ENCODE measurements at places on chromosomes 11 and 22.

- no peak for DNase-seq
These were observed 83.6 kb upstream of the CRTAM start for GRCh38 chr11:122754553-122755322.

- DNase-seq: no peak
These were observed 1417.4 kb downstream of the TBC1D22A start for GRCh38 chr22:48179571-48180546.

- DNase-seq: no peak
These were observed 28.1 kb downstream of the RRAS2 start for GRCh38 chr11:14330881-14331280.

DNA sequence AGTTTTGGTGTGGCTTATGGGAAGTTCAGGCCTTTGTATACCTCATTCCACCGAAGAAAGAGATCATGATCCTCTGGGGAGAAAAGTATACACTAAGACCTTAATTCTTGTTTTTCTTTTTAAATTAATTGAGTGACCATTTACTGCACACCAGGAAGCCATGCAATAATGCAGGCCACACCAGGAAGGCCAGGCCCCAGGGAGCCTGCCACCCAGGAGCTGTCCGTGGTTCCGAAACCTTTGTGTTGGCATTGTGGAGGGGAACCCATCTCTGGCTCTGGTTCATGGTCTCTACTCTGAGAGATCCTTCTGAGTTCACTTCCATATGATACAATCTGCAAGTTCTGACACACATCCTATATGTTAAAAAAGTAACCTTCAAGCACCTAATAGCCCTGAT is 291.8 kb downstream of the MIAT start:
- no peak for DNase-seq

- peak; percentile 28 for DNase-seq
These were observed 830 bp downstream of the ACAT1 start for GRCh38 chr11:108122166-108122628.

DNA sequence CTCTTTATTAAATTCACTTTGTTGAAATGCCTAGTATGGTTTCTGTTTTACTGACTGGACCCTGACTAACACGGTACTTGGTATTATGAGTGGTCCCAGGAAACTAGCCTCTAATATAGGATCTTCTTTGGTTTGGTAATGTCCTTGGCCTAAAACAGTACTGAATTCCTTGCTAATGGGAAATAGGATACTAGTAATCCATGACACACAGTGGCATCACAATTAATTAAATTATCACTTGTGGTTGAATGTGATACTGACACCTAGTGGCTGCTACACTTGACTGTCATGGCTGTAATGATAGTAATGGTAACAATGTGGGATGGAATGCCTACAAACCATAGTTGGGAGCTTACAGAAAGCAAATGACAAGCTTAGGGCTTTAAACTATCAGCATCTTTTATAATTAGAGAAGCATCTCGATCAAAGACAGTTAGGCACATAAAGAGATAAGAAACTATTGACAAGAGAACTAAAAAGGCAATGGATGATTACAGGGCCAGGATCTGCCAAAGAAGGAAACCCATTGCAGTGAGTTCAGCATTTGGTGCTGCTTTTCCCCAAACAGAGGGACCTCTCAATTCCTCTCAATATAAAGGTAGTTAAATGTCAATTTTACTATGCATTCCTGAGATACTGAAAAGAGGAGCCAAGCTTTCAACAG is 8.6 kb downstream of the DNHD1 start:
- DNase-seq: peak; percentile 32

GRCh38 chr22:33105501-33105911 is 47.3 kb upstream of the SYN3 start:
- DNase-seq: no peak

- DNase-seq: no peak
These were observed 9.9 kb downstream of the NUMA1 start for GRCh38 chr11:72070491-72070890.

DNA sequence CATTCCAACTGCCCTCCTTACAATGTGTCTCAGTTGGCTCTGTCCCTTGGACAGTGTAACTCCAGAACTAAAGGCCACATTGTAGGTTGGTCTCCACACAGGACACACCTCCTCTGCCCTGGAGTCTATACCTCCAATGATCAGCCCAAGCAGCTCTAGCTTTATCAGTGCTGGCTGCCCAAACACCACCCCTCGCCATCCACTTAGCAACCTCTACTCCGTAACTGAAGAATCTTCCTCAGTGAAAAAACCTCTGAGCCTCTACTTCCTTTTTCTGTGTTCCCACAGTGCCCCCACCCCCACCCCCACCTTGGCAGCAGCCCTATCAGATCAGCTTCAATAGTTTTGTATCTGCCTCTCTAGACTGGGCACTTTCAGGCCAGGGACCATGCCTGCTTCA is 33.4 kb downstream of the SERPINH1 start:
- DNase-seq: no peak

GRCh38 chr11:97895572-97895971 is 1125.2 kb upstream of the CNTN5 start:
- no peak for DNase-seq

- no peak for DNase-seq
These were observed 12.3 kb downstream of the MS4A6A start for GRCh38 chr11:60170566-60170965.

- no peak for DNase-seq
These were observed 6.4 kb upstream of the CCKBR start for GRCh38 chr11:6253197-6253596.

- DNase-seq: no peak
These were observed 269.4 kb downstream of the DDX10 start for GRCh38 chr11:108934289-108934688.

GRCh38 chr22:47250995-47251765 is 488.7 kb downstream of the TBC1D22A start:
- no peak for DNase-seq

- DNase-seq: no peak
These were observed 19.6 kb downstream of the APOL4 start for GRCh38 chr22:36182056-36182455.

GRCh38 chr11:30818721-30819120 is 232.6 kb upstream of the MPPED2 start:
- no peak for DNase-seq

- DNase-seq: no peak
These were observed 669.9 kb downstream of the BRD1 start for GRCh38 chr22:49157529-49158339.

DNA sequence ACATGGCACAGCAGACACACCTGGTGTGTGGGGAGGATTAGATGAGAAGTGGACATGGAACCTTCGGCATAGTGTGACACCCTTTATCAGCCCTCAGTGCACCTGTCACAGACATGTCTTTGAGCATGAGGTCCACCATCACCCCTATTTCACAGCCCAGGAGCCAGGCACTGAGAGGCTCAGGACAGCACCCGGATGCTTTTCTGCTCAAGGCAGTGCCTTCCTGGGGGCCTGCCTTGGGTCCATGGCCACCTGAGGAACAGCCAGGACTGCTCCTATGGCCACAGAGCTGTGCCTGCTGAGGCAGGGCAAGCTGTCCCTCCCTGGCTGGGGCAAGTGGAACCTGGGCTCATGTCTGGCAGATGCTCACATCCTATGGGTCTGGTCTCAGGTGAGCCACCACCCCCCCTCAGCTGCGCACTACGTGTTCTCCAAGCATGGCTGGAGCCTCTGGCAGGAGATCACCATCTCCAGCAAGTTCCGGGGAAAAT is 75.8 kb downstream of the MORC2 start:
- peak; percentile 8 for DNase-seq

- no peak for DNase-seq
These were observed 1.6 kb upstream of the IRF7 start for GRCh38 chr11:617199-617911.

- DNase-seq: no peak
These were observed 24.1 kb downstream of the ADAMTS15 start for GRCh38 chr11:130472434-130472961.

DNA sequence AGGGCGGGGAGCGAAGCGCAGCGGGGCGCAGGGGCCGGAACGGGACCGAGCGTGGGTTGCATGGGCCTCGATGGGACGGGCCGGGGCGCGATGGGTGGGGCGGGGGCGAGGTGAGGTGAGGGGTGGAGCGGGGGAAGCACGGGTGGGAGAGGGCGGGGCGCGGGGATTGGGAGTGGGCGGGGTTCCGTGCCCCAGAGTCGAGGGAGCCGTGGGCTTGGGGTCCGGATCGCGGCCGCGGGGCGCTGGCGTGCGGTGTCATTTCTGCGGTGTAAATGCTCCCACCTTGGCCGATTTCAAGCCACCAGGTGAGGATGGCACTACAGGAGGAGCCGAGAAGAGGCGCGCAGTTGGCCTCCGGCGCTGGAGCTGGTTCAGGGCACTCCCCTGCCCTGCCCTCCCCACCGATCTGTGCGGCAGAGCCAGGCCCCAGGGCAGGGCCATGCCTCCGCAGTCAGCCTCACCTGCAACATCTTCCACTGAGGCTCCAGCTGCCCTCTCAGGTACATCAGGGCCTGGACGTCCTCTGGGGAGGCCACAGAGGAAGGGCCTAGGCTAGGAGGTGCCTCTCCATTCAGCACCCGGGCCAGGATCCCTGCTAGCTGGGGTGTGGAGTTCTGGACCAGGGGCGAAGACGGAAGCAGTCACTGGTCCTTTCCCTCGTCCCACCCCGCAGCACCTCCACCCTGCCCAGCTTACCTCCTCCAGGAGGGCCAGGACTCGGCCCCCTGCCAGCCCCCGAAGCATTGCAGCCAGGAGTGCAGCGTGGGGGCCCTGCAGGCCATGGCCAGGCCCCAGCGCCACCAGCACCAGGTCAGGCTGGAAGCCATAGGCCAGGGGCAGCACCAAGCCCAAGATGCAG is 620 bp upstream of the TUBGCP6 start:
- DNase-seq: no peak

GRCh38 chr11:1932105-1932480 is 12.6 kb downstream of the TNNT3 start:
- no peak for DNase-seq

- DNase-seq: no peak
These were observed 35.0 kb downstream of the DNAJC24 start for GRCh38 chr11:31404614-31405013.

GRCh38 chr11:10838083-10838482 is 19.8 kb downstream of the ZBED5 start:
- DNase-seq: no peak

DNA sequence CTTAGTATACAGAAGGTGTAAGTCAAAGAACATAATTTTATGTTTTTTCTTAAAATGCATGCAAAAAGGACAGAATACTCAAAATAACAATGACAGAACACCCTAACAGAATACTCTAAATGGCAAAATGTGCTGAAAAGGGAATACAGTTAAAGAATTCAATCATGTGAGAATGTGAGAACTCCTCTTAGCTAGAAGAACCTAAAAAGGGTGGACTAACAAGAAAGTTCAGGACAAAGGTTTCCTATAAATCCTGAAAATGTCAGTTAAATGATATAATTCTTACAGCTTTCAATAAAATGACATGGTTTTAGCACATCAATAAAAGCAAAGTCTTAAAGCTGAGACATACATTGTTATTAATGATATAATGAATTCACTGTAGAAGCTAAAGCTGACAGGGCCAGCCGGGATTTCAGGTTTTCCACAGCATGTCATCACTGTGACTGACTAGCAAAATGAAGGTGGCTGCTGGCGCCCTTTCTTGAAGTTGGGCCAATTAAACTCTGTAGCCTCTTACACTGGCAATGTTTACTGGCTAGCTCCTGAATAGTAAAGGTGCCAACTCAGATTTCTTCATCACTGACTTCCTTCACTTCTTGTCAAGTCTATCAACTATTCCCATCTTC is 244.4 kb downstream of the TTC28 start:
- DNase-seq: no peak

- no peak for DNase-seq
These were observed 17.0 kb downstream of the HMGXB4 start for GRCh38 chr22:35274154-35274871.

- peak; percentile 95 for DNase-seq
These were observed 16.0 kb upstream of the FTH1 start for GRCh38 chr11:61983419-61983818.

DNA sequence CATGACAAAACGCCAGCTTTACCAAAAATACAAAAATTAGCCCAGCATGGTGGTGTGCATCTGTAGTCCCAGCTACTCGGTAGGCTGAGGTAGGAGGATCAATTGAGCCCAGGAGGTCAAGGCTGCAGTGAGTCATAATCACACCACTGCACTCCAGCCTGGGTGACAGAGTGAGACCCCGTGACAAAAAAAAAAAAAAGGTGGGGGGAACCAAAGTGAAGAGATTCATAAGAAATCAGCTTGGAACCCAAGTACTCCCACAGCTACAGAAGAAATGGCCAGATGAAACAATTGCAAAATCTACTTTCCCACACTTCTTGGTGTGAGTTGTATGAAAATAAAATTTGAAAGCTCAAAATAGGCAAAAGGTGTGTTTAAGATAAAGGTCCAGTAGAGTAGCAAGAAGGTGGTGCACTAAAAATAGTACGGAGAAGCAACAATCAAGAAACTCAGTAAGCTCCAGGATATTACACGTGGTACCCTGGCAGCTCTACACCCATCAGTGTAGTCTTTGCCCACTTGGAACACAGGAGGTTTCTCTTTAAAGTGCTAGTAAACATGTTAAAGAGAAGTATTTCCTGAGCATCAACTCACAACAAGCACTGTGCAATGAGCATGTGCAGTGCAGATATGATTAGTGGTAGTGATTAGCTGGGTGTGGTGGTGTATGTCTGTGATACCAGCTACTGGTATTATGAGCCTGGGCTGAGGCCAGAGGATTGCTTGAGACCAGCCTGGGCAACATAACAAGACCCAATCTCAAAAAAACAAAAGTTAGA is 5.3 kb downstream of the HARBI1 start:
- no peak for DNase-seq

GRCh38 chr22:49329636-49330035 is 498.0 kb downstream of the BRD1 start:
- no peak for DNase-seq

- DNase-seq: no peak
These were observed 452.0 kb downstream of the JRKL start for GRCh38 chr11:96841792-96842191.

DNA sequence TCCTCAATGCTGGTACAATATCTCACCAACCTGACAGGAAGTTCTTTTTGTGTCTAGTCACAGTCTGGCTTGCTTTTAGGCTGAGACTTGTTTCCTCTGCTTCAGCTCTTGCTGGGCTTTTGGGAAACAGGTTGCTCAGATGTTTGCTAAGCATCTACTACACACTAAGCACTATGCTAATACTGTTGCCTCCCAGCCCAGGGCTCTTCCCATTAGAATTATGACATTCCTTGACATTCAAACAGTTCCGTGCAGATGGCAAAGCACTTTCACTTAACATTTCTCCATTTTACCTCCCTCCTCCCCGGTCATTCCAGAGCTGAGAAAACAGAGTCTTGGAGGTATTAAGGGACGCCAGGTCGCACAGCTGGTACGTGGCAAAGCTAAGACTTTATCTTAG is 200.7 kb upstream of the TBCEL start:
- DNase-seq: no peak

GRCh38 chr11:68673991-68674390 is 10.4 kb upstream of the GAL start:
- no peak for DNase-seq

Data from testis (tissue), 5 donors.